ENCODE measurements at places on chromosomes 11 and 22. TPM values are rescaled to one million over a fixed set of nuclear protein-coding genes. Genes with fewer than 3 reads are reported as not detected.
A peak's percentile ranks its signal among the peaks of the same experiment; 100 is the strongest.

GRCh38 chr11:57815877-57816276 is 54.3 kb downstream of the CTNND1 start:
- DNase-seq = no peak

Gene PTPN5
- polyA plus RNA-seq = 0.70 TPM

- no peak for DNase-seq
Observed at GRCh38 chr11:56624661-56625110, 10.0 kb upstream of the OR5M1 start.

DNA sequence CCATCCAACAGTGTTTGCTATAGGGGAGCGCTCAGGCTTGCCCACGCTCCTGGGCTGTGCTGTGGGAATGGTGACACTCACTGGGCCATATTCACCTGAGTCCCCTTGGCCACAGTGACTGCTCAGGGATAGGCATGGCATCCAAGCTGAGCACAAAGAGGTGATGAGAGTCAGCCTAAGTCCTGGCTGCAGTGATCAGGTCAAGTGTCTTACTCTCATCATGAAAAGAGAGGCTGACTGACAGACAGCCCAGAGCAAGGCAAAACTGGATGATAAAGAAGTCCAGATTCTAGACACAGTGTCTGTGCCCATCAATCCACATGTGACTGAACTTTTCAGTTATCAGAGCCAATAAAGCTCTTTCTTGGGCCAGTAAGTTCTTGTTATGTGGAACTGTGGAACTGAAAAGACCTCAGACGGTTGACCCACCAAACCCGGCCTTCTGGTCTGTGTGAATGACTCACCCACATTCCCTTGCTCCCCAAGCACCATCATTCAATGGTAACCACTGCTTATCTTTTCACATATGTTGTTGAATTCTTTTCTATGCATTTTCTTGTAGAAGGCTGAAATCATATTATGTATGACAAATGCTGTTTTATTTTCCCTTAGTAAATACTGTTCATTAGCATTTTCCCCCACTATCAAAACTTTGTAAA is 43.2 kb upstream of the YPEL1 start:
- no peak for DNase-seq

DNA sequence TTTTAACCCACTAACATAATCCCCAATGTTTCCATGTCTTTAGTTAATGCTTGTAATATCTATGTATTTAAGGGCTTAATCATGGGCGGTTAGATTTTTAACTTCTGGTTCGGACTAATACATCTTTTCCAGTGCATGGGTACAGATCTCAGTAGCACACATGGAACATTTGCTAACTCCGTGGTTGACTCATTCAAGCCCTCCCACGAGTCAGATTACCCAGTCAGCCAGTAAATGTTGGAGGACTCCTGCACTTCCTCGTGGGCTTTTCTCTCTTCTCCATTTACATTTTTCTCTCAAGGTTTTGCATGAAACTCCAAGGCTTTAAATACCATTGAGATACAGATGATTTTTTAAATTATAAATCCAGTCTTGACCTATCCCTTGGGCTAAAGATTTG is 313.9 kb downstream of the ST3GAL4 start:
- DNase-seq = no peak

Gene POGLUT3
- 42.1 TPM for polyA plus RNA-seq

GRCh38 chr11:131912134-131912533 is 541.7 kb downstream of the NTM start:
- no peak for DNase-seq

DNA sequence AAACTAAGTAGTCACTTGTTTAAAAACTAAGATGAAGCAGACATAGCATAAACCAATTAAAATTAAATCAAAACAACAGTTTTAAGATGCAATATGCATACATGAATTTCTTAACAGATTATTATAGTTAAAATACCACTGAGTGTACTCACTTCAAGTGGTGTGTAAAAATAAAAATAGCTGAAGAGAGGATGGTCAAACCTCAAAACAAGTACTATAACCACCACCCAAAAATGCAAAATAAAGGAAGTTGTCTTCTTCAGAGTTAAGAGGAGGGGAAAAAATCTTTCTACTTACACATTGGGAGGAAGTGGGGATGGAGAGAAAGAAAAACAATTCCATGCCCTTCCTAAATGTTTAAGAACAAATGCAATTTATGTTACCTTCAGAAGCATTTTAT is 31.9 kb downstream of the RRAS2 start:
- no peak for DNase-seq

- no peak for DNase-seq
Observed at GRCh38 chr11:105937331-105937730, 84.7 kb downstream of the MSANTD4 start.

- no peak for DNase-seq
Observed at GRCh38 chr11:62747475-62748160, 6.3 kb downstream of the ZBTB3 start.

DNA sequence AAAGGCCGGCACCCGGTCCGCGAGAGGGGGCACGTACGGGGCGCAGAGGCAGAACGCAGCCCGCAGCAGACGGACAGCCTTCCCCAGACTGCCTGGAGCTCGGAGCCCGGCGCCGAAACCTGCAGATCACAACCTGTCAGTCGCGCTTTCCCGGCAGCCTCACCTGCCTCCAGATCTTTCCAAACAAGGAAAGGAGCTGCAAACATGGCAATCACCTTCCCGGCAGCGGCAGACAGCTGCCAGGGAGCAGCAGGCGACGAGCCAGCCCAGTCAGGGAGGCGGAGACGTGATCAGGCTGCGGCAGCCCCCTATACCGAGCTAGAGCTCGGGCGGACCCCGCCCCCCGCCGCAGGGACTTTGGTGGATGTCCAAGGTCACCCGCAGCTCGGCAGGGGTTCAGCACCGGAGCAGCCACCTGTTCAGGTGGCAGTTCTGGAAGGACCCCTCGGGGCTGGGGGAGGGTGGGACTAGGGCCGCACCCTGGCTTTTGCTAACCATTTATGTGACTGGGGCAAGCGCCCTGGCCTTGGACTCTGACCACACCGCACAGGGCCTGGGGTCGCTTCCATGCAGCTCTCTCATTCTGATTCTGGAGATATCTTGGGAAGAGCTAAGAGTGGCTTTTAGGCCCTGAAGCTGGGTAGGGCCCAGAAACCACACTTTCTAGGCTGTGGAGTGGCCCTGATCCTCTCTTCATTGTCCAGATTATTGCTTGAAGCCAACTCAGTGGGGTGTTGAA is 143.8 kb downstream of the NECTIN1 start:
- DNase-seq = no peak

DNA sequence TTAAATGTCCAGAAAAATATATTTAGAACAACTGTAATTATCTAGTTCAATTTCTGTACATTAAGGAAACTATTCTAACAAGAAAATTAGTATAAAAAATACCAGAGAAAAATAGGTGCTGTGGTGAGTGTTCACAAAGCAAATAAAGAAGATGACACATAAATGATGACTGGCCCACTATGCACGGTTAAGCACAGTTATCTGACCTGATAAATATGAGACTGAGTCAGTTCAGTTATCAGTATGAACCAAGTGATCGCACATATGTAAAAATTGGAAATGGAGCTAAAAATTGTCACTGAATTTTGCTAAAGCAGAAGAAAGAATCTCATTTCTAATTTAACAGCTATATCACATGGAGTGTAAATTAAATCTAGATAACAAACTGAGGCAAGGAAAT is 18.8 kb upstream of the MAML2 start:
- DNase-seq = no peak

GRCh38 chr11:90294091-90294490 is 71.2 kb upstream of the CHORDC1 start:
- DNase-seq = no peak

GRCh38 chr22:27474711-27475547 is 326.6 kb downstream of the MN1 start:
- DNase-seq = no peak

Gene CABP4
- polyA plus RNA-seq = 0.55 TPM

Gene AQP11
- 4.6 TPM for polyA plus RNA-seq

Gene BBOX1
- polyA plus RNA-seq = 50.4 TPM

Gene CD6
- polyA plus RNA-seq = 1.5 TPM

DNA sequence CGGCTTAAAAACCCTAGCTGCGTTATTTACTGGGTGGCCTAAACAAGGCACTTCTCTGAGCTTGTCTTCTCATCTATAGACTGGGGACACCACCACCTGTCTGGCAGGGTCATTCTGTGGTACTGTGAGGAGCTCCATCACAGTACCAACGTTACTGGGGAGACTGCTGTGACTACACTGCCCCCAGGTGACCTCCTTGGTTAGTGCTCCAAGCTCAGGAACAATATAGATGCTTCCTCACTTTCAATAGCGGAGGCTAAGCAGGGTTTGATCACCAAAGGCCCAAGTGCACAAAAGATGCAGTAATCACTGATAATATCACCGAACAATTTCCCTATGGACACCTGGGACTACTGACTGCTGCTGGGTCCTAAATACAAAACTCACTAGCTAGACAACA is 18.8 kb downstream of the PRPF19 start:
- no peak for DNase-seq

GRCh38 chr11:83540112-83540675 is 254.0 kb upstream of the CCDC90B start:
- DNase-seq = no peak

GRCh38 chr11:8963569-8964323 is 496 bp downstream of the TMEM9B start:
- peak; percentile 72 for DNase-seq

GRCh38 chr11:116348226-116348625 is 424.6 kb downstream of the BUD13 start:
- DNase-seq = no peak

Gene ELFN2
- 1.2 TPM for polyA plus RNA-seq

DNA sequence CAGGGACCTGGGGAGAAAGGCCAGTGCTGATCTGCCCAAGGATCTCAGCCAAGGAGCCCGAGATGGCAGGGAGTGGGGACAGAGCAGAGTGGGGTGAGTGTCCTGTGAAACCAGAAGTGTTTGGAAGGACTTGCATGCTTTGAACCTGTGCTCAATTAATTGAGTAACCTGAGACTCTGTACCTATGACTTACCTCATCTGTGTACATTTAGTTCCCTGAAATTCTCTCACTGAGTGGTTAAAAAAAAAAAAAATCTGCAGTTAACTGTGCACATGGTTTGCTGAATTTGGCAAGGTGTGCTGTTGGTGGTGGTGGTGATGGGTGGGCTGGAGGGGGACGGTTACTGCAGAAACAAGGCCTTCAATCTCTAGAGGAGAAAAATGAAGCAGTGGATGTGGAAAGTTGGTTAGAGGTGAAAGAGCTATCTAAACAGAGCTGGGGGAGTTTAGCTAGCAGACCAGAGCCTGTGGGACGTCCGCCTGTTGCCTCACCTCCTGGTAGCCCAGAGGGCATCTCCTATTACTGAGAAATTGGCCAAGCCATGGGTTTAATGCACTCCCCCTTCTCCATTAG is 8.3 kb upstream of the SORL1-AS1 start:
- no peak for DNase-seq

Gene CTSC
- 239 TPM for polyA plus RNA-seq

DNA sequence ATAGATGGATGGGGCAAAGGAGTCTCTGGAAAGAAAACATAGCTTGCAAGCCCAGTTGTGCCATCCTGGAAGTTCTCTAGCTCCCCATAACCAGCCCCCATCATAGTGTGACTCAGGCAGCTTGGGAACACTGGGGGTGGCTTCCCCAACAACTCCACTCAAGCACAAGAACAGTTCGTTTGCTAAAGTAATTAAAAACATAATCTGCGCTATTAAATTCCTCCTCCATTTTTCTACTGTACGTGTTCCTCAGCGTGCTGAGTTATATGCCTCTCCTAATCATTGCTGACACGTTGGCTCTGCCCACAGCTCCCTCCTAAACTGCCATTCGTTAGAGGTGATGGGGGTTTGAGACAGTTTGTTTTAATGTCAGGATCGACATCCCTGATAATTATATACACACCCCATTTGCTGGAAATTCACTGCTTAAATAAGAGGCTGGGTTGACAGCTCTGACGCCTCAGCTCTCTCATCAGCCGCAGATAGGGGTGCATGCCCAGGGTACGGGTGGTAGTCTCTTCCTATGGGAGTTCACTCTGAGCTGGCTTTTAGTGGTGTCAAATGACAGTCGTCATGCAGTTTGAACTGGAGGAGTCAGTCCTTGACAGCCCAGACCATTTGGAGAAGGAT is 59.5 kb upstream of the SEZ6L start:
- DNase-seq = no peak

Gene OSM
- 0.37 TPM for polyA plus RNA-seq

- DNase-seq = no peak
Observed at GRCh38 chr11:79675081-79675480, 234.3 kb upstream of the TENM4 start.

- no peak for DNase-seq
Observed at GRCh38 chr22:50140615-50141014, 29.9 kb upstream of the PANX2 start.

Measured in renal cortex interstitium (tissue), 15 donors.